Smooth muscle cell of trachea (primary cell): ENCODE measurements at places on chromosomes 2 and 18. TPM values are rescaled to one million over a fixed set of nuclear protein-coding genes. Genes with fewer than 3 reads are reported as not detected.

Gene C2orf78
- total RNA-seq = not detected in 2 replicates

Gene ANXA4
- 64.6 and 195 TPM in 2 replicates for total RNA-seq

Gene LRATD1
- under 0.01 TPM in 2 replicates for total RNA-seq

Gene VWA3B
- 0.17 TPM in 1 of 2 replicates, not detected in the other for total RNA-seq

Gene MARCO
- total RNA-seq = not detected in 2 replicates

Gene CDH2
- 6.3 and 6.8 TPM in 2 replicates for total RNA-seq

Gene MERTK
- 0.29 and 0.99 TPM in 2 replicates for total RNA-seq

Gene GPAT2
- total RNA-seq = 16.2 and 19.3 TPM in 2 replicates

Gene TMEFF2
- total RNA-seq = 1.7 and 2.8 TPM in 2 replicates

Gene KCNG3
- under 0.01 TPM in 1 of 2 replicates, not detected in the other for total RNA-seq
